ENCODE measurements at places on chromosomes 11 and 22.

DNA sequence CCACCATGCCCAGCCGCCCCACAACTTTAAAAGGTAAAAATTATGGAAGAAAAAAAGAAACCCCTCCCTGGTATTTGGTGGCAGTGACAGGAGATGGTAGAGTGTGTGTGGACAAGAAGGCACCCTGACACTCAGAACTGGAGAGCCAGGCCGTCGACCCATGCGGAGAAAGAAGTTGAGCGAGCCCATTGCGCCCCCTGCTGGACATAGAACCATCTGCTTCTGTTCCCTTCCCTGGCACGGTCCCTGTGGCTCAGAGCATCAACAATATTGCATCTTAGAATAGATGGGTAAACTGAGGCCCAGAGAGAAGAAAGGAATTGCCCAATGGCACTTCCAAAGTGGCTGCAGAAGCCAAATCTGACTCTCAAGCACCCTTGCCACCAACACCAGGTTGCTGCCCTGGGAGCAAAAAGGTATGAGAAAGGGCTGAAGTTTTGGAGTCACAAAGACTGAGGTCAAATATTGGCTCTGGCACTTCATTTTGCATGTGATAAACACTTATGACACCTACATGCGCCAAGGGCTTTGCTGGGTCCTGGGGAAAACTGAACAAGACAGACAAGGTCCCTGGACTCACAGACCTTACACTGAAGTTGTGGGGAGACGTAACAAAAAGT, 8.6 kb downstream of the MRPL11 start:
- DNase-seq: no peak

GRCh38 chr11:118996926-118997626, 862 bp upstream of the CENATAC start:
- DNase-seq: no peak

- no peak for DNase-seq
Observed at GRCh38 chr11:86363424-86363823, 11.3 kb upstream of the CCDC81 start.

- no peak for DNase-seq
Observed at GRCh38 chr11:74953451-74953850, 4.4 kb downstream of the SPCS2 start.

DNA sequence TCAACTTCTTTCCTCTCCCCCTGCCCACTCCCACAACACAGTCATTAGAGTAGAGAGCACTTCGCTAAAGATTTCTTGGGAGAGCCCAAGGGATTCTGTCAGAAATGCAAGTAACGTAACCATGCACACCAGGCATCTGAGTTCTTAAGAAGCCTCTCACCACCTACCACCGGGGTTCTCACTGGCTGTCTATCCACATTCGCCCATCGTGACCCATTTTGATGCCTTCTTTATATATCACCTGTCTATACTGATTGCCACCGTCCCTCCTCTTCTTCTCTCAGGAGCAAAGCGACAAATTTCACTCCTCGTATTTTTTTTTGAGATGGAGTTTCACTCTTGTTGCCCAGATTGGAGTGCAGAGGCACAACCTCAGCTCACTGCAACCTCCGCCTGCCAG, 23.9 kb upstream of the RASD2 start:
- no peak for DNase-seq

DNA sequence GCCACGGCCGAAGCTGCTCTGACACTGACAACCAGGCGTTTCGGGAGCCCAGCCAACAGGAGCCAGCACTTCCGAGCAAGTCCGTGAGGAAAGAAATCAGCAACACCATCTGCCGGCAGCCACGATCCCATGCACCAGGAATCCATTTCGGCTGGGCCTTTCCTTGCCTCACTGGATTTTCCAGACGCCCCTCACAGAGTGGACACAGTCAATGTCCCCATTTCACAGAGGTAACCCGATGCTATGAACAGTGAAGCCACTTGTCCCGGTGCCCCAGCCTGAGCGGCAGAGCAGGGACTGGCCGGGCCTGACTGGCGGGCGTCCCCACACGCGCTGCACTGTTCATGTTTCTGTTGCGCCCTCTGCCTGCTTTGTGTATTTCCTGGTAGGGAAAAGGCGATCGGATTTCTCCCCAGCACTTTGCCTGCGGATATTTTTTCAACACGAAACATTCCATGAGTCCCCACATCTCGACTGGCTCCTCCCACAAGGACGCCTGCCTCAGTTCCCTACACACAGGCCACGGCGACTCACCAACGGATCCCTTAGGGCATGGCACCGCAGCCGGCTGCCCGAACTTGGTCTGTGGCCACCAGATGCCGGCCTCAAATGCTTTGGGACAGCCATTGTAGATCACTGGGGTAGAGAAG, 55.3 kb downstream of the TRMU start:
- DNase-seq: no peak

DNA sequence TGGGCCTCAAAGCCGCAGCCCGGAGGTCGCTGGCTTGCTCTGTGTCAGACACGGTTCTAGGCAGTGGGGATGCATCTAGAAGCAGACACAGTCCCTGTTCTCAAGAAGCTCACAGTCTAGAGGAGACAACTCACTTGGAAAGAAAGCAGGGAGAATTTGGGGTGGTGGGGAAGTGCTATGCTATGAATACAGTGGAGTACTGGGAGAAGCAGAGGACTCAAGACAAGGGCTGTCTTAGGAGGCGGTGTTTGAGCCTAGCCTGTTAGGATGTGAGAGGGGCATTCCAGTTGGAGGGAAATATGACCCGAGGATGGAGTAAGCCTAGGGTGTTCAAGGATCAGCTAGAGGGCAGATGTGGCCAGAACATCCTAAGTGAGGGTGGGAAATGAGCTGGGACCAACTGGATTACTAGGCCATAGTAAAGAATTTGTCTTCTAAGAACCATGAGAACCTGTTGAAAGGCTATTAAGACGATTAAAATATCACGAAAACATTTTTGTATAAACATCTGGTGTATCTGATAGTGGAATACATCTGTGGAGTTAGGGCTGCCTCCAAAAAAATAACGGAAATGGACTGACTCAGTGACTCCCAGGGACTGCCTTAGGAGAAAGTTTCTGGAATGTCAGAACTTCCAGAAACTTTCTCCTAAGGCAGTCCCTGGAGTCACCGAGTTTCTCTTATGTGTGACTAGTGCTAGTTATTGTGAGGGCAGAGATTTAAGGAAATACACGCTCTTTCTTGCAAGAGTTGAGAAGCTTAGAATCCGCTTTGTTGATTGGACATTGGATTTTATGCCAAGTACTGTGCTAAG, 1.1 kb upstream of the PITPNB start:
- no peak for DNase-seq

GRCh38 chr11:60515144-60515855, at the start of gene MS4A13:
Gene MS4A13 (plus strand): TSS chr11:60515392. CDS start chr11:60518084, 2,692 bp downstream.
- no peak for DNase-seq

DNA sequence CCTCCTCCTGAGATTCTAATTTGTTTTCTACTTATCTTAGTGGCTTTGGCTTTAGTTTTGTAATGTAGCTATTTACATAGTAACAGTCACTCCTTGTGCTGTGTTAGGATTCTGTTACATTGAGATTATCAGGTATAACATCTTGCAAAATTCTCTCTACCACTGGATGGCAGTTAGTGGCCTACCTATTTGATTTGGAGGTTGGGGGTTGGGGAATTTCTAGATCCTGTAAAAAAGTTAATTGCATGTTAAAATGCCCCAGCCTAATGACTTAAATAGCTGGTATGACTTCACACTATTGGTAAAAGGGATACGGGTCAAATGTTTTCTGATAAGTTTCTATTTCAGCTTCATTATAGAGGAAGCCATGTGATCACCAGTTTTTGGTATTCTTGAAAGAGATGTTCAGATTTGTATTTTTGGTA, 2.8 kb downstream of the GRK3 start:
- no peak for DNase-seq

GRCh38 chr11:119977881-119978280, 160.0 kb downstream of the TRIM29 start:
- no peak for DNase-seq

GRCh38 chr22:44357966-44358465, 45.3 kb upstream of the SHISAL1 start:
- no peak for DNase-seq

- no peak for DNase-seq
Observed at GRCh38 chr11:40119661-40120060, 1339.8 kb downstream of the LRRC4C start.

DNA sequence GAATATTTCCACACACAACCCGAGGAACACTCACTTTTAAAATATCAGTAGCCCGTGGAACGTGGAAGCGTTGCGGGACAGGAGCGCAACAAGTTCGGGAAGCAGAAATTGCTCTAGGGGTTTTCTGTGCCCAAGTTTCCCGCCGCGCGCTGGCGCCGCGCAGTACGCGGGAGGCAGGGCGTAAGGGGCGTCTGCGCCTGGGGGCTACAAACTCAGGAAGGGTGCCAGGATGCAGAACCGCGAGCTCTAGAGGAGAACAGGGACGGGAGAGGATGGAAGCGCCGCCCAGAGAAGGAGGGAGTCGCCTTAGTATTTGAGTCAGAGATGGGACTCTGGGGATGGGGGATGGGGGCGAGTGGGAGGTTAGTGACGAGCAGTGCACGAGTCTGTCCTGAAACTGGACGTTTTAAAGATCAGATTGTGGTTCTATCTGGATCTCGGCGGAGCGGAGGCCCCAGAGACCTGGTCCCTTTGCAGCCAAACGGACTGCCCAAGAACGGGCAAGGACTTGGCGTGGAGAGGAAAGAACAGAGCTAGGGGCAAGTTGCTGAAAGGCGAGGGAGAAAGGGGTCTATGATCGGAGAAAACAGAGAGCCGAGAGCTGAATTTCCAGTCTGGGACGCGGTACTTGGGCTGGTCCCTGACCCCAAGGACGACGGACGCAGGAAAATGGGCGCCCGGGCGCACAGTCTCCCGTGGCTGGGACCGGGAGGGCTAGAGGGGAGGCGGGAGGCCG, 4.7 kb downstream of the BSX start:
- no peak for DNase-seq

- no peak for DNase-seq
Observed at GRCh38 chr11:45412521-45412920, 126.4 kb upstream of the SYT13 start.

GRCh38 chr11:110061296-110061695, 31.9 kb upstream of the ZC3H12C start:
- no peak for DNase-seq

- DNase-seq: no peak
Observed at GRCh38 chr11:79467761-79468160, 26.9 kb upstream of the TENM4 start.

GRCh38 chr11:84685976-84686375, 941.2 kb downstream of the DLG2 start:
- DNase-seq: no peak

DNA sequence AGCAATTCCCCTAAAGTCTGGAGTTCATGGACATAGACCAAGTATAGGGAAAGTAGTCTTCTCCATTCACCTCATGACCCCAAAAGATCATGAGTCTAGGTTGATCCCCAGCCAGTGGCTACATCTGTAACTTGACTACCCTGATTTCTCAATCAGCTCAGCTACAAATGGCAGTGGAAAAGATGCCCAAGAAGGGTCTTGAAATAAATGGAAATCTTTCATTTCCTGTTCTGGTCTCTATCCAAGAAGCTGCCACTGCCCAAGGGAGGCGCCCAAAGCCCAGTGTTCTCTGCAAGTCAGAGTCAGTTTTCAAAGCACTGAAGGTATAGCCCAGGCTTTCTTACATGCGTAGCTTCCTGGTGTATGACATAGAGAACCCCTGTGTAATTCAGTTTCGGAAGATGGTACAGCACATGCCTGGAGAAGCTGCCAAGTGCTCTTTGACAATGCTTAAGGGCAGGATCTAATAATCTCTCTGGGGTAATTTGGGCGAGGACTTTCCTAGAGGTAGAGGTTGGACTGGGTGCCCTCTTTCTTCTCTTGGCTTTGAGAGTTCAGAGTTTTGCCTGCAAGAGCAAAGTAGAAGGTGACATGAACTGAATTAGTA, 101.1 kb downstream of the ADAMTS15 start:
- DNase-seq: no peak

DNA sequence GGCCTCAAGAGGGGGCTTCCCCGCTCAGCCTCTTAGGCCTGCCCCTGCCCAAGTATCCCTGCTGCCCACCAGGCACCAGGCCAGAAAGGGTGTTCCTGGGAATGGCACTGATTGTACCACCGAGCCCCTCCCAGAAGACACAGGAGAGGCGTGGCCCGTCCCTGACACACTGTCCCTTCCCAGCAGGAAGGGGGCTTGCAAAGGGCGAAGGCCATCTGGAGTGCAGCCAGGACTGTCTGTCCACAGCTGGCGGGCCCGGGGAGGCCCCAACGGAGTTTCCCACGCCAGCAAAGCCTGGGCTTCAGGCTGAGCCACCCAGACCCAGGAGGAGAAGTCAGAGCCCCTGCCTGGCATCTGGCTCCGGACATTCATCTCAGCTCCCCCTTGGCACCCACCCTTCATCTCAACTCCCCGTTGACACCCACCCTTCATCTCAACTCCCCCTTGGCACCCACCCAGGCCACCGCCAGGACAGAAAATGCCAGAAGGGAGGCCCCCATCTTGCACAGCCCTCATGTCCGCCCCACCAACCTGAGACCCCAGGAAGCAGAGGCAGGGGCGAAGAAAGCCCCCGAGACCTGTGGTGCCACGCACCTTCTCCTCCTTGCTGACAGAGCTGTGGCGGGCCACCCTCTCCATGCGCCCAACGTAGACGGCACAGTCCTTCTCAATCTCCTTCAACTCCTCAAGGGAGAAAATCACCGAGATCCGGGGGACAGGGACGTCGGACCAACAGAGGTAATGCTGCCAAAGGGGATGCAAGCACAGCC, 19.4 kb downstream of the TUBGCP6 start:
- DNase-seq: no peak

DNA sequence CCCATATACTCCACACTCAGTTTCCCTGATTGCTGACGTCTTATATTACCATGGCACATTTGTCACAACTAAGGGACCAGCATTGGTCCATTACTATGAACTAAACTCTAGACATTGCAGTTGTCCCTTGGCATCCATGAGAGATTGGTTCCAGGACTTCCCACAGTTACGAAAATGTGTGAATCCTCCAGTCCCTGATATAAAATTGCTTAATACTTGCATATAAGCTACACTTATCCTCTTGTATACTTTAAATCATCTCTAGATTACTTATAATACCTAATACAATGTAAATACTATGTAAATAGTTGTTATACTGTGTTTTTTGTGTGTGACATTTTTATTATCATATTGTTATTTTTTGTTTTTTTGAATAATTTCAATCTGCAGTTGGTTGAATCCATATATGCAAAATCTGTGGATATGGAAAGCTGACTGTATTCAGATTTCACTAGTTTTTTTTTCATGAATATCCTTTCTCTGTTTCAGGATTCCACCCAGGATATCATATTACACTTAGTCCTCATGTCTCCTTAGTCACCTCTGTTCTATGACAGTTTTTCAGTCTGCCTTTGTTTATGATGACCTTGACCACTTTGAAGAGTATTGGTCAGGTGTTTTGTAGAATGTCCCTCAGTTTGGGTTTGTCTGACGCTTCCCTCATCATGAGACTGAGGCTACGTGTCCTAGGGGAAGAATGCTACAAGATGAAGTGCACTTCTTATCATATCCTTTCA, 55.3 kb downstream of the INSC start:
- no peak for DNase-seq

Data from keratinocyte (primary cell).